NB4 (cell line): ENCODE measurements at places on chromosomes 3 and 15.

DNA sequence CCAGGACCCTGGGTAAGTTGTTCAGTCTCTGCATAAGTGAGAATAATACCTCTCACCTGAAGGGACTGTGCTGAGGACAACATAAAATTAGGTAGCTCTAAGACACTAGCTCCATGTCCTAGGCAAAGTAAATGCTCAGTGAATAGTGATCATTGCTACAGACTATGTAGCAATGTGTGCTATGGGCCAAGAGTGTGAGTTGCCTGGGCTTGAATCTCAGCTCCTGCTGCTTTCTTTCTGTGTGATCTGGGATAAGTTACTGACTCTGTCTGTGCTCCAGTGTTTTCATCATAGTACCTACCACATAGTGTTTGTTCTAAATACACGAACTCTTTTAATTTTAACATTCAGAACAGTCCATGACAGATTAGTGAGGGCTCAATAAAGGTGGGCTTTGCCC, 81.1 kb upstream of the MFGE8 start:
- DNase-seq, result no peak

GRCh38 chr15:78878356-78878755, 5.7 kb downstream of the MORF4L1 start:
- DNase-seq, result peak; percentile 50

- no peak for DNase-seq
Observed at GRCh38 chr3:129665024-129665768, 58.7 kb upstream of the PLXND1 start.

GRCh38 chr3:52002748-52003147, 7.1 kb upstream of the RPL29 start:
- DNase-seq, result no peak

DNA sequence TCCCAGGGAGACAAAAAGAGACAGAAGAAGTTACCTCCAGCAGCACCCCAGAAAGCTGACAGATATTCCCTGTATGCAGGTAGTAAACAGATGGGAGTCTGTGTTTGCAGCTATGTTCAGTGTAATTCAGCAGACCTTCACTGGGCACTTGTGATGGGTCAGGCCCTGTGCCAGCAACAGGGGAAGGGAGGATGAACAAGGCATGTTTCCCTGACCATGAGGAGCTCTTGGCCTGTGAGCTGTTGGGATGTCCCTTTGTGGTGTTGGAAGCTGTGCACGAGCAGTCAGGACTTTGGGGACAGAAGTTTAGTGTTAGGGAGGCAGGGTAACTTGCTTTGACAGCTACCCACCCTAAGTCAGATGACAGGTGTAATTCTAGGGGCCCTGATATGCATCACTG, 106.0 kb upstream of the TRIM42 start:
- DNase-seq, result no peak

- no peak for DNase-seq
Observed at GRCh38 chr3:29644956-29645636, 364.2 kb downstream of the RBMS3 start.

DNA sequence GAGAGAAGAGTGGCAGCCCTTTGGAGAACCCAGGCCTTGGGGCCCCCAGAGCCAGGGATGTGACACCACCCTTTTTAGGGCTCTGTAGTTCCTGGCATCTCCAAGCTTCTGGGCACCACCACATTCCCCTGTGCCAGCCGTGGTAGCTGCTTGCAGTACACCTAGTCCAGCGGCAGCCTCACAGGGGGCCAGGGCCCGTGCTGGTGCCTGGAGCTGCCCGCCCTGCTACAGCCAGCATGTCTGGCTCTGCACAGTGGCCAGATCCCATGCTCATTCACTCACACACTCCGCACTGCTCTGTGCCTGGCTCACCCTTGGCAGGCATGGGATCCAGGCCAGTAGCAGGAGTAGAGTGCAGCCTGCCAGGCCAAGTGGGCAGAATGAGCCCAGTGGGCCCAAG, 351.6 kb upstream of the TMCO5A start:
- DNase-seq, result no peak

- DNase-seq, result no peak
Observed at GRCh38 chr15:70853318-70853972, 512 bp downstream of the LARP6 start.

GRCh38 chr3:174488527-174488926, 370.6 kb upstream of the NAALADL2 start:
- DNase-seq, result no peak

DNA sequence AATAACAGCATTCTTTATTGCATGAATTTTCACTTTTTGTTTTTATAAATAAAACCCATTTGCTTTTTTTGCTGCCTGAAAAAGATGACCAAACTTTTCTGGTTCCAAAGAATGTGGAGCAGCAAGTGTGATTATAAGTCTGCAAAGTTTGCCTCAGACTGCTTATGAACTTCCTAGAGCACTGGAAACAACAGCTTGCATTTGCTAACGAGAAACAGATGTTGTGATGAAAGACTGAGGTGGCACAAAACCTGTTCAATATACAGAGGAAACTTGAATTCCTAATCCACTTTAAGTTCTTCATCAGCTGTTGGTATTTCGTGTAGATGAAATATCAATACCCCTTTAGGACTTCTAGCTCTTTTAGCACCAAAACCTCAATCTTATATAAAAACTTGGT, 9.3 kb downstream of the ZPLD1 start:
- no peak for DNase-seq
